Activated CD4-positive, alpha-beta T cell treated with anti-CD3 and anti-CD28 coated beads for 36 hours (primary cell): ENCODE measurements at places on chromosomes 6 and 20. TPM values are rescaled to one million over a fixed set of nuclear protein-coding genes. Genes with fewer than 3 reads are reported as not detected.

FKBP1A gene
- total RNA-seq: 316 TPM

KCNQ2 gene
- not detected for total RNA-seq

TOX2 gene
- 1.6 TPM for total RNA-seq

MPIG6B gene
- not detected for total RNA-seq

POU5F1 gene
- 0.21 TPM for total RNA-seq

MOG gene
- not detected for total RNA-seq

ADGRF5 gene
- total RNA-seq: not detected

CDH26 gene
- total RNA-seq: 0.91 TPM

PPP1R11 gene
- 47.8 TPM for total RNA-seq

SLC18B1 gene
- 3.4 TPM for total RNA-seq

AKAP12 gene
- total RNA-seq: 5.0 TPM

SOX12 gene
- 8.5 TPM for total RNA-seq

LTA gene
- 570 TPM for total RNA-seq

SLC32A1 gene
- total RNA-seq: not detected

HLA-DOA gene
- total RNA-seq: 1.7 TPM

OR2H2 gene
- not detected for total RNA-seq

HLA-DMB gene
- total RNA-seq: 2.3 TPM

LHFPL5 gene
- not detected for total RNA-seq

COL10A1 gene
- total RNA-seq: not detected

SSTR4 gene
- total RNA-seq: not detected
